ENCODE measurements at places on chromosomes 2 and 18.

GRCh38 chr2:183505911-183506310 is 381.7 kb downstream of the NUP35 start:
- no peak for DNase-seq

GRCh38 chr18:40037356-40037755 is 1917.7 kb upstream of the PIK3C3 start:
- DNase-seq = no peak

DNA sequence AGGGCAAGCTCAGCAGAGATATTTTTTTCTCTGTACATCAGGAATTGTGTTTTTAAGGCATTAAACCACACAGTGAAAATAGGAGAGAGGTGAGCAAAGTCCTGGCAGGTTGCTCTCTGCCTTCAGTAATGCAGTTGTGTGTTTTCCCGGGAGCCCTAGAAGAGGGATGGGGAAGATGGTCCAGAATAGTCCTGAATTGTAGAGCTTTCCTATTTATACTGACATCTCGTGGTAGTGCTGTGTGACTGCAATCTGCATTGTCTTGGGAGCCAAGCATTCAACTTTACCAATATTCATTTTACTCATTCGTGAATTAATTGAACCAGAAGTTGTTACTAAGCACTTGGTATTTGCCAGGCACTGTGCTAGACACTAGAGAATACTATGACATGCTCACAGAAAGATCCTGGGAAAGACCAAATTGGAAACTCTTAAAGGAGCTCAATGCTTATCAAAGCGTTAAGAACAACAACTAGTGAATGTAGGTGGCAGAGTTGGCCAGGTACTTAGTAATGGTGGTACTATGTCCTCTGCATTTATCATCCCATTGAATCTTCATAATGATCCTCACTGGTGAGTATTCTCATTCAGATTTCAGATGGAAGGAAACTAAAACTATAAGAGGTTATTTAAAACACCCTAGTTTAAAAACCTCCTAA is 214.6 kb downstream of the TRIB2 start:
- DNase-seq = peak; percentile 21

GRCh38 chr2:57843158-57843557 is 203.4 kb upstream of the VRK2 start:
- DNase-seq = no peak

DNA sequence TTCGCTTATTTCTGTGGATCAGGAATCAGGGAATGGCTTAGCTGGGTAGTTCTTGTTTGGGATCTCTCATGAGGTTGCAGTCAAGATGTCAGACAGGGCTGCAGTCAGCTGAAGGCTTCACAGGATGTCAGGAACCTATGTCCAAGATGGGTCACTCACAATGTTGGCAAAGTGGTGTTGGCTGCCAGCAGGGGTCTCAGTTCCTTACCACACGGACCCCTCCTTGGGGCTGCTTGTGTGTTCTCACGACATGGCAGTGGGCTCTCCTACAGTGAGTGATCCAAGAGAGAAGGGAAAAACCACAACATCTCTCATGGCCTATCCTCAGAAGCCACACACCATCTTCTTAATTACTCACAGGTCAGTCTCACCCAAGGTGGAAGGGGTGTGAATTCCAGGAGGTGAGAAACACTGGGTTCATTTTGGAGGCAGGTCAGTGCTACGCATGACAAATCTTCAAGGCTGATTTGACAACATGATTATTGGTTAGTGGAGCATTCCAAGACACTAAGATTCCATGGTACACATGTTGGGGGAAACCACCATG is 1.3 kb upstream of the ANTXR1 start:
- DNase-seq = no peak

DNA sequence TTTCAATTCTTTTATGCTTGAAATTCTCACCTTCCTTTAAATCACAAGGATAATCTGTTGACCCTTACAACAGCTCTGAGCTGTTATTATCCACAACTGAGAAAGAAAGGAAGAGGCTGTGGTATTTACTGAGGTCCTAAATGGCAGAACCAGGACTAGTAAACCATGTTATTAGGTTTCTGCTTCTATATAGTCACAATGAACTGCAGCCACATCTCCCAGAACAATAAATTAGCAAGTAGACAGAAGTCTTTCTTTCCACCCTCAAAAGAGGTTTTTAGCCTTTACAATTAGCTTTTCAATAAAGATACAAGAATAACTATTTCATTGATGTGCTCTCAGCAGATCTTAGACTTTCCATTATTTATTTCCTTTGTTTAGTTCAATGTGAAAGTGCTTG is 374.2 kb downstream of the NRXN1 start:
- no peak for DNase-seq

- DNase-seq = no peak
Observed at GRCh38 chr2:3193443-3194330, 183.9 kb downstream of the EIPR1 start.

DNA sequence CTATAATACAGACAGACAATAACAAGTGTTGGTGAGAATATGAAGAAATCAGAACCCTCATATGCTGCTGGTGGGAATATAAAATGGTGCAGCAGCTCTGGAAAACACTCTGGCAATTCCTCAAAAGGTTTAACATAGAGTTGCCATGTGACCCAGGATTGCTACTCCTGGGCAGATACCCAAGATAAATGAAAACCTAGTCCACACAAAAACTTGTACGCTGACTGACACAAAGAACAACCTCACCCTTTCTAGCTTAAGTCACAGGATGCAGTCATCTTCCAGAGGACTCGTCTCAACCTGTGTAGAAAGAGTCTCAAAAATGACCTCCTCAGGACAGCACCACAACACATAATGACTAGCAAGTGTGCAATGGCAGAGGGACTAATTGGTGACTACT is 71.6 kb upstream of the ACAA2 start:
- DNase-seq = no peak

- DNase-seq = no peak
Observed at GRCh38 chr2:172039011-172039704, 39.4 kb downstream of the METAP1D start.

DNA sequence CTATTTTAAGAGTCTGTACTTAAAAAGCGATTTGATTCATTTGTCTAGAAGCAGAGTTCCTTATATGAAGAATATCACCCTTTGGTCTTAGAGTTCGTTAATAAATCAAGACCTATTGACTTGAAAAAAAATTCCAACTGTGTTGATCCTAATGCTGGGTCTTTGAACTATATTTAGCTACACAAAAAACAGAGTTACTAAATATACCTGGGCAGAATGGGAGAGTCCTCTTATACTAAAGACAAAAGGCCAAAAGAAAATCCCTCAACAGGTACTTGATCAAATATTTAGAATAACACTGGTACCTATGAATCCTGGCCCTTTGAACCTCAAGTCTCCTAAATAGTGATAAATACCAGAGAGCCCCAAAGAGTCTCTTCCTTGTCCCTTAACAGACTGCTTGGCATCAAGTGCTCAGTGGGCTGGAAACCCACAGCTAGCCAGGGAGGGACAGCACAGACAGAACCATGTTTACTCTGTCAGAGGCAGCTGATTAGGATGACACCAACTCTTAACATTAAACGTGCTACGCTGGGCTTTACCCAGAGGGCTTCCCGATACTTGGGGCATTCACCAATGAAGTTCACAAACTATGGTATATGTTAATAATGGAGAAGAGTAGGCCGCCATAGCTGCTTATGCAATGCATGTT is 95.1 kb downstream of the FIGN start:
- DNase-seq = no peak

Data from CD4-positive, alpha-beta T cell treated with Interleukin-1 beta for 1 hour (primary cell).